ENCODE measurements at places on chromosomes 16 and 17. TPM values are rescaled to one million over a fixed set of nuclear protein-coding genes. Genes with fewer than 3 reads are reported as not detected.

Gene SCNN1B
- total RNA-seq, result not detected

Gene CCL4L2
- total RNA-seq, result not detected

Gene LPO
- not detected for total RNA-seq

Gene LYZL6
- total RNA-seq, result not detected

Gene NPTX1
- total RNA-seq, result 0.24 TPM

Gene GRIN2A
- not detected for total RNA-seq

Gene SCARF1
- total RNA-seq, result 0.19 TPM

Gene C16orf89
- total RNA-seq, result 0.94 TPM

- DNase-seq, result no peak
Observed at GRCh38 chr17:4940555-4941318, 669 bp downstream of the RNF167 start.

- DNase-seq, result no peak
Observed at GRCh38 chr16:68231384-68232136, 4.4 kb downstream of the ESRP2 start.

- DNase-seq, result no peak
Observed at GRCh38 chr17:31691251-31691905, 167.7 kb downstream of the COPRS start.

GRCh38 chr17:40487371-40488020, 13.9 kb downstream of the TNS4 start:
- DNase-seq, result peak; percentile 32

DNA sequence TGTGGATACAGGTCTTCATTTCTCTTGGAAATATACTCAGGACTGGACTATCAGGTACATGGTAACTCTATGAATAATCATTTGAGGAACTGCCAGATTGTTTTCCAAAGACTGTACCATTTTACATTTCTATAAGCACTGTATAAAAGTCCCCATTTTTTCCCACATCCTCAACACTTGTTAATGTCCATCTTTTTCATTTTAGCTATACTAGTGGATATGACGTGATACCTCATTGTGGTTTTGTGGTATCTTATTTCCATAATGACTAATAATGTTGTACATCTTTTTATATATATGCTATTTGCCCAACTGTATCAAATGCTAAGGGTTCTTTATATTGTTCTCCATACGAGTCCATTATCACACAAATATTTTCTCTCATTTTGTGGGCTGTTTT, 22.9 kb downstream of the NUP88 start:
- no peak for DNase-seq

- DNase-seq, result no peak
Observed at GRCh38 chr16:4360538-4361021, 9.5 kb upstream of the PAM16 start.

DNA sequence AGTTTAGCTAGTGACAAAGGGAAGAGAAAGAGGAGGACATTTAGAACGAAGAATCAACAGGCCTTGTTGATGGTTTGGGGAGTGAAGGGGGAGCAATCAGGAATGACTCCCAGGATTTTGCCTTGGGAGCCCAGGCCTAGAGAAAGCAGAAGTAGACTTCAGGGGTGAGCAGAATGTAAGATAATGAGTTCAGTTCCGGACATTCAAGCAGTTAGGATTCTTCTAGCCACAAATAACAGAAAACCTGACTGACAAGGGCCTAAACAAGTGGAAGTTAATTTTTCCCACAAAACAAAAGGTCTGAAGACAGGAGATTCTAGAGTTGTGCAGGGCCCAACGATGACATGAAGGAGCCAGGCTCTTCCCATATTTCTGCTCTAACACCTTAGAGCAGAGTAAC, 45.9 kb downstream of the SKAP1 start:
- DNase-seq, result no peak

GRCh38 chr16:28986492-28986891, 1.6 kb downstream of the LAT start:
- DNase-seq, result no peak

GRCh38 chr17:67555855-67556254, 161.9 kb upstream of the NOL11 start:
- no peak for DNase-seq

DNA sequence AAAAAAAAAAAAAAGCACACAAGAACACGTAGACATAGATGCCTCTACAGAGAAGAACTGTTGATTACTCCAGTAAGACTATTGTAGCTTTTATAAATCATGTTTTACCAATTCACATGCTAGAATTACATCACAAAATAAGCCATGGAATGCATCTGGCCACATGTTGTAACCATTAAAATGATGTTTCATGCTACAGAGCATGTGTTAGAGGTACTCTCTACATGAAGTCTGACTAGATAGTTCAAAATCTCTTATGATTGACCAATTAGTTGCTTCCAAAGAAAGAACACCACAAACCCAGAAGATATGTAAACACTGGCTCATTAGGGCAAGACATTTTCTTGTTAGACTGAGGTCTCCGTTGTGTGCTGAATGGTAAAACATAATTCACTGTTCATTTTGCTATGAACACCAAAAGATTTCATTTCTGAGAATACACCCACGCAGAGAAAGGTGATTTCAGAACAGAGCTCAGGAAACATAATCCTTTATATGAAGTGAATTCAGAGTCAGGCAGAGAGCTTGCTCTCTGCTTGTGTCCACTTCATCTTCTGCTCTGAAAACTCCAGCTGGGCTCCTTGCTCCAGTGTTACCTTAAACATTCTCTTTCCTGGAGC, 411.4 kb upstream of the SOX9 start:
- DNase-seq, result no peak

GRCh38 chr17:57726213-57726790, 18.8 kb downstream of the CCDC182 start:
- no peak for DNase-seq

DNA sequence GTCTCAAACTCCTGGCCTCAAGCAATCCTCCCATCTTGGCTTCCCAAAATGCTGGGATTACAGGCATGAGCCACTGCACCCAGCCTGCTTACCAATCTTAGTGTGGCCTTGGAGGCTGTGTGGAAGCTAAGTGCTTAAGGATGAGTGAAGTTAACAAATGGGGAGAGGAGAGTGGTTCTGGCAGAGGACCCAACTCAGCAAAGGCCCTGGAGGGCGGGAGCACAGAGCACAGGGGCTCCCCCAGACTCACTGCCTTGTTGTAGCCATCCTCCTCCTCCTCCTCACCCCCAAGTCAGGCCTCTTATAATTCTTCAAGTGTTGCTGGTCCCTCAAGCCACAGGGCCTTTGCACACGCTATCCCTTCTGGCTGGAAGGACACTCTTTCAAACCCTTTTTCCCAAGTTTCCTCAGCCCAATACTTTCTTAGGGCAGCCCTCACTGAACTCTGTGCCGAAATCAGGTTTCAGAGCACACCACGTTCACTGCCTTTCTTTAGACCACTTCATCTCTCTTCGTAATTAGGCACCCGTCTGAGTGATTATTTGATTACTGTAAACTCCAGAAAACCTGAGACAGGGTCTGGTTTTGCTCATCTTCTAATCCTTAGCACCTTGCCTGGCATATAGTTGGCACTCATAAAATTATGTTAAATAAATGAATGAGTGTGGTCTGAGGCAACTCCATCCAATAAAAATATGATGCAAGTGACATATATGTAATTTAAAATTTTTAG, 23.4 kb downstream of the NGFR start:
- DNase-seq, result no peak

GRCh38 chr17:17572010-17572785, 19.3 kb downstream of the PEMT start:
- DNase-seq, result no peak

GRCh38 chr17:17146786-17147406, 59.2 kb downstream of the PLD6 start:
- DNase-seq, result peak; percentile 42

- no peak for DNase-seq
Observed at GRCh38 chr16:1537763-1538289, 4.4 kb downstream of the TMEM204 start.

DNA sequence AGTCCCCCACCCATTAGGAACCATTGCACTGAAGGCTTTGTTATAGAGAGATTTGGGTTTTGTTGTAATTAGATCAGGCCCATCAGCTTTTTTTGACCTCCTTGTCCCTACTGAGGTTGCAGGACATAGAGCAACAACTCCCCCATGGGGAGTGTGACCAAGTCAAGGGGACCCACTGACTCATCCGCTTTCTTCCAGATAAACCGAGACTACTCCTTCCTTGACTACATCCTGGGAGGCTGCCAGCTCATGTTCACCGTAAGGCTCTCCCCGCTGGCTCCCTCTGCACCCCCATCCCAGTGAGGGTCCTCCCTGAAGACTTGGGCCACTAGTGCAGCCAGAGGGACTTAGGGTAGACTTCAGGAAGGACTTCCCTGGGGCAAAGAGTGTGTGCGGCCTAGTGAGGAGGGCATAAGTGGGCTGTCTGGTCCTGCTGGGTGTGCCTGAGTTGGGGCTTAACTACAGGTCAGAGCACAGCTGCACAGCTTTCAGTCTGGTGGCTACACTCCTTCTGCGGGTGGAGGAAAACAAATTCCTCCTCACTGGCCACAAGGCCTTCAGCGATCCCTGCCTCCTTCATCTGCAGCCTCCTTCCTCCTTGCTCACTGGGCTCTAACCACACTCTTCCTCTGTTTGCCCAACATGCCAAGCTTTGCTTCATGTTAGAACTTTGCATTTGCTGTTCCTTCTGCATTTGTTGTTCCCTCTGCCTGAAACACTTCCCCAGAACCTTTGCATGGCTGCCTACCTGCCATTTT, 31.0 kb downstream of the CPNE2 start:
- DNase-seq, result peak; percentile 39

DNA sequence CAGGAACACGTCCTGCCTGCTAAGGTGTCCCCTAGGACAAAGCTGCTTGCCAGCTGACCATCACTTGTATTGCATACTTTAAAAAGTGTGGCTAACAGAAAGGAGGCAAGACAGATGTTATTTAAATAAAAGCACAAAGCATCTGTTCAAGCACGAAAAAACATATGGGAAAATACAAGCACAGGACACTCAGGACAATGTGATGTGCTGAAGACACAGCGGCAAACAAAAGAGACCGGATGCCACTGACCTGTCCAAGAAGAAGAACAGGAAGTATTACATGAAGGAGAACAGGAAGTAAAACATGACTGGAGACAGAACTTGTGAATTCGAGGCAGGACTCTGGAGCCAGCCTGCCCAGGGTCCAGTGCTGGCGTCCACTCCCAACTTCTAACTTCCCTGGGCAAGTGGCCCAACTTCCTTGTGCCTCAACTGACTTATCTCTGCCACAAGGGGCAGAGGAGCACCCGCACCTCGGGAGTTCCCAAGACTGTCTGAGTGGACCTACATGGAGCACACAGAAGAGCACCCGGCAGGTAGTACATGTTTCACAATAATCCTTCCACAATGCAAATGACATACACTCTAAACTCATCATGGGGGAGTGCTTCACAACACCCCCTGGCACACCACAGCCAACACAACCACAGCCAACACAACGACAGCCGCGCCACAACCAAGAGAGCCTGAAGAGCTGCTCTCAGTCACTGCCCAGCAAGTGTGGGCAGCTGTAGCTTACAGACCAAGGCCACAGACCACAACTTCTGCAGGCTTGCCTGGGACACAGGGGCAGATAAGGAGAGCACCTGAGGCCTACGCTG, 36.6 kb downstream of the ANKRD11 start:
- DNase-seq, result peak; percentile 44

DNA sequence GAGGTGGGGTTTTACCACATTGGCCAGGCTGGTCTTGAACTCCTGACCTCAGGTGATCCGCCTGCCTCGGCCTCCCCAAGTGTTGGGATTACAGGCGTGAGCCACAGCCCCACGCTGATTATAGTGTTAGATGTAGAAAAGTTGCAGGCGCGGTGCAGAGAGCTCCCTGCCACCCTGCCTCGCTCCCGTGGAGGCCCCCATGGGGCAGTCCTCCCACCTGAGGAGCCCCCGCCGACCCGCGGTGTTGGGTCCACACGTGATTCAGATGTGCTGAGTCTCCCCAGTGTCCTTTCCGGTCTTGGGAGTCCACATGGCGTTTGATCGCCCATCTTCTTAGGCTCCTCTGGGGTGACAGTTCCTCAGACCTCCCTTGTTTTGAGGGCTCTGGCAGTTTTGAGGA, 5.2 kb upstream of the RPL13 start:
- DNase-seq, result no peak

GRCh38 chr17:62753562-62753961, 54.6 kb downstream of the MARCHF10 start:
- no peak for DNase-seq

- DNase-seq, result no peak
Observed at GRCh38 chr17:67557052-67557845, 160.5 kb upstream of the NOL11 start.

GRCh38 chr17:17744116-17744515, 62.9 kb downstream of the RAI1 start:
- DNase-seq, result no peak

DNA sequence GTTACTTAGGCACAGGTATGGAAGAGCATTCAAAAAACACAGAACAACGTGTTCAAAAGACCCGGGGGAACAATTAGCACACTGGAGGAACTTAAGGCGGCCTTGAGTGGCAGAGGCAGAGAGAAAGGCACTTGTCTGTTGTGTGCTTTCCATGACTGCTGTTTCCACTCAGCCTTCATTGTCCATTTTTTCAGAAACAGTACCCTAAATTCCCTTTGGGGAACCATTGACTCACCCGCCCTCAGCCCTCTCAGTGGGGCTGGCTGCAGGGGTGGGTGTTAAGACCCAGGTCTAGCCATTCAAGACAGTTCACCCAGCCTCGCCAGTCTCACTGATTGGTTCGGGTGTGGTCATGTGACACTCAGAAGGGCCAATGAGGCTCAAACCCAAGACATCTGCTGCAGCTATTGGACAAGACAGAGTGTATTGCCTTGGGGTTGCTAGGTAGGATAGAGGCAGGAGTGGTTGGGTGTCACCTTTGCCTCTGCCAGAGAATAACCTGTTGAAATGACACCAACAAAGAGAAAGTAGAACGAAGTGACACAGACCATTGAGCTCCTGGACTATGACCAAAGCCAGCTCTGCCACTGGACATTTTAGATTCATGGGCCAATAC, 19.6 kb upstream of the CEP20 start:
- DNase-seq, result peak; percentile 27
